NCI-H187 (cell line): ENCODE measurements at places on chromosomes 2 and 18.

DNA sequence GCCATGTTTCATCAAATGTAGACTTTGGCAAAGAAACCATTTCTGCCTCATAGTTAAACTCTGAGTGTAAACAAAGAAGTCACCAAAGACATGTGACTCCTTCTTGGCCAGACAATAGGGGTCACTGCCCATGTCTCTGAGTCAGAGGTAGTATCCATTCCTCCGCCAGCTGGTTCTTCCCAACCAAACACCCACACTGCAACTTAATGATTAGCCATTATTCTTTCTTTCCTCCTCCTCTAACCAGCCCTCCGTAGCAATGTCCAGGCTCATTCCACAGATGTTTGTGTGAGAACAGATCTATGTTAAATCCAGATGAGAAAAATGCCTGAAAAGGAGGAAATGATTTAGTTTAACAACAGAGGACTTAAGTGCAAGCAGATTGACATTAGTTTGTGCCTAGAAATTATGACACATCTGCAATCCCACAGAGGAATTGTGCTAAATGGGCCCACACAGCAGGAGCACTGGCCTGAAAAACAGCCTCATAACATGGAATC, 127.9 kb upstream of the SH3BP4 start:
- no peak for DNase-seq

GRCh38 chr2:223759569-223760430, 77.6 kb downstream of the AP1S3 start:
- DNase-seq: no peak

GRCh38 chr2:45992021-45992740, 305.0 kb upstream of the EPAS1 start:
- no peak for DNase-seq

- DNase-seq: no peak
These were observed 306.2 kb upstream of the ZEB2 start for GRCh38 chr2:144826105-144826504.

DNA sequence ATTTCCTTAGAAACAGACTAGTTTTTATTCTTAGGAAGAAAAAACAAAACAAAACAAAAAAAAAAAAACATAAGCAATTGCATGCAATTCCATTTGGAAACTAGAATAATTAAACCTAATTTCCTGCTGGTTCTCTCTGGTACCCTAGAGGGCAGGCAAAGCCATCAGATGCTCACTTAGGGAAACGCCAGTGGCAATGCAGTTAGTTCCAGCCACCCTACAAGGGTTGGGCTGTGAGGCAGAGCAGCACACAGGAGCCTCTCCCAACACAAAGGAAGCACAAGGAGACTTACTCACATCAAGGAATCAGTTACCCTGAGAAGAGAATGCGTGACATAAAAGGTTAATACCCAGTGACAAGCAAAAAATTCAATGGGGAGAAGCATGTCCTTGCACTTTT, 28.8 kb downstream of the CCDC93 start:
- no peak for DNase-seq

DNA sequence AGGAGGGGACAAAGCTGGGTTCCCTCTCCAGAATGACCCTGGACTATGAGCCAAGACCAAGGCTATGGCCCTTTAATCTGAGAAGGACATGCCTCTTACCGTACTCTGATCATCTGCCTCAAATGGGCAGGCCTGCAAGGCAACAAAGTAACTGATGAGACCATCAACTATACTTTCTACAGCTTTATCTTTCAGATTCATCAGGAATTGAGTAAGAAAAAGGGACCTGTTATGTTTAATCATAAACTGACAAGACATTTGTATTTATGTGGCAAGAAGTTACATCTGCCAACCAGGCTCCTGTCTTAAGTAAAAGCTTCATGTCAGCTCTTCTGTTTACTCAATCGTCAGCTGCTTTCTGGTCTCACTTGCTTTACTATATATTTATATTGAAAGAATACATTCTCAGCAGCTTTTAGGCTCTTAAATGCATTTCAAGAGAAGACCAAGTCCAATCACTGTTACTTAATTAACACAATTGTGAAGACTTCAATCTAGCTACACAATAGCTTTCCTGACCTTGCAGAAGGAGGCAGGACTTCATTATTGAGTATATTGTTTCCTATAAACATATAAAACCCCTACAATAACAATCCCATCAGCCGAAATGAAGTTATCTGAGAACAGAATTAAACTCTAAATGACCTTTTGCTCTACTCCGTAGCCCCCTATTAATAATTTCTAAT, 163.8 kb downstream of the ETAA1 start:
- DNase-seq: no peak

DNA sequence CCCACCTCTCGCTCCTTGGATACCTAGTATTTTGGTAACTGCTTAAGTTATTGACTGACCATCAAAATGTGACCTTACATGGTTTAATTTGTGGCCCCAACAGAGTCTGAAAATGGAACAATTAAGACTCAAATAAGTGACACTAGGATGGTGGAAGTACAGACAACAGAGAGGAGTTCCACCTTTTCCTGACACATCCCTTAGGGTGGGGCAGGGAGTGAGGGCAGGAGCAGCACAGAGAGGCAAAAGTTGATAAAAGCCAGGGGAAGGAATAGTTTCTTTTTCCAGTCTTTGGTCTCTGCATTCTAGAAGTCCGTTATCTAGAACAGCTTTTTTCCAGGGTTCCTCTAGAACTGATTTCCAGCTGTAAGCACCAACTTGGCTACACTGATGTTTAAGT, 32.2 kb downstream of the FTCDNL1 start:
- no peak for DNase-seq

GRCh38 chr2:118058951-118059350, 29.3 kb upstream of the INSIG2 start:
- no peak for DNase-seq

GRCh38 chr2:55073000-55073983, 23.0 kb upstream of the RTN4 start:
- DNase-seq: no peak

DNA sequence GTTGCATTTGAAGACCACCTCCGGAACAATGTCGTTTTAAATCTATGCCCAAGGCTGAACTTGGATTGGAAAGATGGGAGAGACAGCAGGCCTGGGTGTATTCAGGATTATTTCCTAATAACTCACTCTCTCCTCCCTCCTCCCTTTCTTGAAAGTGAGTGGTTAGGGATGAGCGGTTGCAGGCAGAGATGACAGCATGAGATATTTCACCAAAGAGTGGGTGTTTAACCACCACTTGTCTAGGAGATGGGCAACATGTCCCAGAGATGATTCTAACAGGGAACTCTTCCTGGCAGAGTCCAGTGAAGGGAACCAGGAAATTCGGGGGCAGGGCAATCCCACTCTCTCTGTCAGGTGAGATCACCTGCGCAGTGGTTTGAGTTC, 123.2 kb downstream of the KCTD1 start:
- DNase-seq: no peak

DNA sequence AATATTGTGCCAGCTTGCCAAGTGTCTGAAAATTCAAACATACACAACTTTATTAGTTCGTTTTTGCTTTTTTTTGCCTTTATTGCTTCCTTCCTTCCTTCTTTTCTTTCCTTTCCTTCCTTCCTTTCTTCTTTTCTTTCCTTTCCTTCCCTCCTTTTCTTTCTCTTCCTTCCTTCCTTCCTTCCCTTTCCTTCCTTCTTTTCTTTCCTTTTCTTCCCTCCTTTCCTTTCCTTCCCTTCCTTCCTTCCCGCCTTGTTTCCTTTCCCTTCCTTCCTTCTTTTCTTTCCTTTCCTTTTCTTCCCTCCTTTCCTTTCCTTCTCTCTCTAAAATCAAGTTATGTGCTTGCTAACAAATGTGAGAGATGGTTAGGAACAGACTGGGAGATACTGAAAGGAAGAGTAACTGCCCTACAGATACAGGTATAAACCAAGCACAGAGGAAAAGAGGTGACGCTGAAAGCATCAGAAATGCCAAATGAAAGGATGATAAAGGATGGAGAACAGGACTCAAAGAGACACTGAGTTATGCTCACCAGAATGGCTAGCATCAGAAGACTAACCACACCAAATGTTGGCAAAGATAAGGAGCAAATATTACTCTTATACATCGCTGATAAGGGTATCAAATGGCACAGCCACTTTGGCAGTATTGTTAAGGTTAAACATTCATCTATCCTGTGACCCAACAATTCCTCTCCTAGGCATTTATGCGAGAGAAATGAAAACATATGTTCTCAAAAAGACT, 151.6 kb downstream of the MREG start:
- no peak for DNase-seq

GRCh38 chr2:207482630-207483029, 47.1 kb upstream of the CREB1 start:
- DNase-seq: no peak

DNA sequence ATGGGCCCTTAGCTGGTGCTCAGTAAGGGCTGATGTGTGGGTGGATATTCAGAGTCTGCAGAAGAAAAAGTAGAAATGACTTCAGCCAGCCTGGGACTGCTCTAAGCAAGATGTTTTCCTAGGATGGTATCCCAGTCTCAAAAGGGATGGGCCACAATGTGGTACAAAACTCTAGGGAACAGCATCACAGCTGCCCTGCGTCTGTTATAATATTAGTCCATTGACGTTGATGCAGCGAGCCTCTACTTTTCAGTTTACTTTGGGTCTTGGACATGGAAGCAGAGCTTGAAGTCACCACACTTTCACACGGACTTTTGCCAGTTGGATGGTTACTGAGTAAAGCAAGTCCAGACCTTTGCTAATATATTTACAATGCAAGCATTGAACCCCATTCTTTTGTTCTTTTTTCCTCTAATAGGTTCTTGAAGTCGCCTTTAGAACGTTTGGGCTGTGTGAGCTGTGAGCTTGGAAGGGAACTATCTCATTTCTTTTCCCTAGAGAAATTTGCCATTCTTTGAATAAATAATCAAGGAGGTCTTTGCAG, 105.7 kb downstream of the RDH14 start:
- DNase-seq: no peak

GRCh38 chr2:39470580-39470979, 33.5 kb upstream of the MAP4K3 start:
- DNase-seq: no peak

GRCh38 chr2:34241905-34242762, 643.0 kb upstream of the FAM98A start:
- no peak for DNase-seq

DNA sequence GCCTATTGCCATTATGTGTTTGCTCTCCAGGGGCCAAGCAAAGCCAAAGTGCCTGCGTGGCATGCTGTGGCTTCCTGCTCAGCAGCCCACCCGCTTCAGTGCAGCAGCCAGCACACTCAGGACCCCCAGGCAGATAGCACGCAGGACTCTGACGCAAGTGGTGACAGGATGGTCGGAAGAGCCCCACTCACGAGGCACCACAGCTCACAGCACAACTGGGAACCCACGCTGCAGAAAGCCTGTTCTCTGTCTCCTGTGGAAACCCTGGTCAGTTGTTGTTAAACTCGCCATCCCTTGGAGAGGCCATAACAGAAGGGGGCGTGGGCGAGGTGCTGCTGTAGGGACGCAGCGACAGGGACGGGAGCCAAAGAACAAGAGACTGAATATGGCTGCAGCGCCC, 76.4 kb downstream of the HDAC4 start:
- DNase-seq: no peak

GRCh38 chr2:200099256-200099655, 143.9 kb downstream of the MAIP1 start:
- DNase-seq: no peak

- DNase-seq: no peak
These were observed 16.1 kb upstream of the OTX1 start for GRCh38 chr2:63034526-63034925.

DNA sequence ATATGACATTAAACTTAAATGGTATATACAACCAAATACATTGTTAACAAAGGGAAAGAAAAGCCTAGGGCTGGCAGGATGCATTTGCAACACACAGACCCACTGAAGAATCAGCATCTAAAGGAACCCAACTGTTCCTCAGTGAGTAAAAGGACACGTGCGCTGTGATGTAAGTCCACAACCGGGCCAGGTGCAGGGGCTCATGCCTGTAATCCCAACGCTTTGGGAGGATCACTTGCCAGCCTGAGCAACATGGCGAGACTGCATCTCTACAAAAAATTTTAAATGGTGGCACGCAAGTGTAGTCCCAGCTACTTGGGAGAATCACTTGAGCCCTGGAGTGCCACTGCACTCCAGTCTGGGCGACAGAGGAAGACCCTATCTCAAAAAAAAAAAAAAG, 3.9 kb downstream of the DTNB start:
- DNase-seq: no peak

- DNase-seq: peak; percentile 78
These were observed 3.9 kb upstream of the ID2 start for GRCh38 chr2:8677646-8678592.

GRCh38 chr2:120567128-120567527, 168.5 kb upstream of the GLI2 start:
- no peak for DNase-seq
